CD4-positive, alpha-beta T cell treated with Interferon alpha-2 for 1 hour (primary cell): ENCODE measurements at places on chromosomes 12 and 14.

DNA sequence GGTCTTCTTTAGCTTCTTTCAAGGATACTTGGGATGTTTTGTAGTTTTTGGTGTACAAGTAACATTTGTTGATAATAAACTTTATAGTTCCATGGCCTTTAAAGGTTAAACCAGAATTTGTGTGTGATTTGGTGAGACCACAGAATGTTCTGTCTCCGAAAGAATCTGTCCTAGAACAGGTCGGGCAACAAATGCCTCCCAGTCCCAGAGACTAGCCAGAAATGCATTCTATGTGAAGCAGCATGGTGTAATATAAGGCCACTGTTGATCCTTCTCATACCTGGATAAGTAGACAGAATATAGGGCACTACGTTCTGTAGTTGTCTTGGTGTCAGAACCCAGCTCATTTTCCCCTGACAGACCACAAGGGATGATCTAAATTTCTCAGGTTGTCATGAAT lies 10.0 kb downstream of the STYK1 start:
- DNase-seq: no peak

- no peak for DNase-seq
Observed at GRCh38 chr12:111573476-111573875, 25.6 kb downstream of the ATXN2 start.

DNA sequence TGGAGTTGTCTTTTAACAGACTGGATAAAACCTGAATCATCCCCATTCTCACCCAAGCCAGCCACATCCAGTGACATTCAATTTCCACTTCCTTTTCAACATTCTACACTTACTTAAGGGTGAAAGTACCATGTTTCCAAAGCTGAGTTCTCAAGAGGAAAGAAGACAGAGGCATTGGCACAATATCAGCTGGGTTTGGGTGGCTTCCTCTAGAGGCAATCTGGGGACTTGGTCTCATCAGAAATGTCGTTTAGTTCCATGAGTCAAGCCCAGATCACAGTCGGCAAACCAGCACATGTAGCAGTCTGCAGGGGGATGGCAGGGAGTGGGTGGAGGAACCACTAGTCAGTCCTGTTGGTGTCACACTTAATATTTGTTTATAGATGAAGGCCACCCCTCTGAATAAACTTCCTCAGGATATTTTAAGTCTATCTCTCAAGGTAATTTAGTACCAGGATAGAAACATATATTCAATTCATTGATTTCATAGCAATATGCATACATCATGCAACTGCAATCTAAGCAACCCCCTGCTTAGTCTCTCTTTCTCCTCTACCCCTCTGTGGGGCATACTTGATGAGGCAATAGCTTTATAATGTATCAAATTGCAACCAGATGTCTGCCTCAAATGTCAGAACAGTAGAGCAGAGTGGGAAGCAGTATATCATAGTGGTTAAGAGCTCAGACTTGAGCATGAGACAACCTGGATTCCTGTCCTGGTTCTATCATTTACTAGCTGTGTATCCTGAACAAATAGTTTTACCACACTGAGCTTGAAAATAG lies 3.0 kb downstream of the SRRM4 start:
- no peak for DNase-seq

DNA sequence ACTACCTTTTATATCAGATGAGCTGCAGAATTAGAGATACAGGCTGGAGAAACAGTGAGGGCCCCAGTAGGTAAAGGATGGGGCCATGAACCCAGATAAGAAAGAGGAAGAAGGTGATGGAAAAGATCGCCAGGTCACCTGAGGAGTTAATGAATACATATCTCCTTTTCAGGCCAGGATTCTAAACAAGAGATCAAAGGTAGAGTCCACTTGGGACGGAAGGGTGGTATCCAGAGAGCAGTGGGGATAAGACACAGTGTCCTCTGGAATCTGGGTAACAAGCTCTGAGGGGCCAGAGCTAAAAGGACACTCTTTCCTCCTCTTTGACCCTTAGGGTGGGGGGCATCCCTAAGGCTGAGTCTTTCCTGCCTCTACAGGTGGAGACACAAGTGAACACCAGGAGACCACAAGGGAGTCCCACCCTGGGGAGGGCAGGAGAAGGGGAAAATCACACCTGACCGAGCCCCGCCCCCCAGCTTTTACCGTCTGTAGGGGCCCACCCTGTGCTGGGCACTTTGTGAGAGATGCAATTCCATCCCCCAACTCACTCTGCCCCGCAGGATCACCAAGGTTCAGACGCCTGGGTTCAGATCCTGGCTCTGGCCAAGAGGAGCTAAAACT lies 27.3 kb downstream of the SERPINA1 start:
- DNase-seq: no peak

GRCh38 chr14:101442451-101442850 lies 118.8 kb upstream of the DIO3 start:
- DNase-seq: peak; percentile 76

- DNase-seq: no peak
Observed at GRCh38 chr14:97854918-97855317, 1057.7 kb downstream of the VRK1 start.

DNA sequence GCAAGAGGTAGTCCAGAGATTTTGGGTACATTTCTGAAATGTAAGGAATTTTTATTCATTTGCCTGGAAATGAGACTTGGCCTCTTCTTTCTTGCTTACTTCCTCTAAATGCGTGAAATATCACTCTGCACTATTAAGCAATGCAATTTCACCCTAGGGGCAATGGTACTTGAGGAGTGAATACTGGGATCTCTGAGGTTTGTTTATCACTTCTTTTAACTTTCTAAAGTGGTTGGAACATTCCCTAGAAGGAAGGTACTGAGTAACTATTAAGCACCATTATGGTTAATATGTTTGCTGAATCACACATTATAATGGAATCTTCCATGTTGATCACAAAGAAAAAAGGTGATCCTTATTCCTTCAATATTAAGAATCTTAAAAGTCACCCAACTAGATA lies 120.9 kb upstream of the CAND1 start:
- no peak for DNase-seq
